ENCODE measurements at places on chromosomes 6 and 20.

DNA sequence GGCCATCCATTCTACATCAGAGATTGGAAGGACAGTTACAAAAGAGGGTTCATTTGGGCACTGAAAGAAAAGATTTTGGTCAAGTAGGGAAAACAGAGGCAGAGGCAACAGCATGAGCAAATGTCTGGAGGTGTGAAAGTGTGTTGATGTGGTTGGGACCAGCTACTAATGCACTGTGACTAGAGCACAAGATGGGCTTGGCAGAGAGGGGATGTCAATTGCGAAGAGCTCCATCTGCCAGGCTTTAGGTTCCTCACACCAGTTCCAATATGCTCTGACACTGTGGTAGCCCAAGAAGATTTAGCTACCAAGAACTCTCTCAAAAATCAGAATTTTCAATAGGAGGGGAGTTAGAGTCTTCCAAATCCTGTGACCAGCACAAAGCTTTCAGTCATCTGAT is 42.1 kb downstream of the TRAF3IP2 start:
- DNase-seq, result no peak

DNA sequence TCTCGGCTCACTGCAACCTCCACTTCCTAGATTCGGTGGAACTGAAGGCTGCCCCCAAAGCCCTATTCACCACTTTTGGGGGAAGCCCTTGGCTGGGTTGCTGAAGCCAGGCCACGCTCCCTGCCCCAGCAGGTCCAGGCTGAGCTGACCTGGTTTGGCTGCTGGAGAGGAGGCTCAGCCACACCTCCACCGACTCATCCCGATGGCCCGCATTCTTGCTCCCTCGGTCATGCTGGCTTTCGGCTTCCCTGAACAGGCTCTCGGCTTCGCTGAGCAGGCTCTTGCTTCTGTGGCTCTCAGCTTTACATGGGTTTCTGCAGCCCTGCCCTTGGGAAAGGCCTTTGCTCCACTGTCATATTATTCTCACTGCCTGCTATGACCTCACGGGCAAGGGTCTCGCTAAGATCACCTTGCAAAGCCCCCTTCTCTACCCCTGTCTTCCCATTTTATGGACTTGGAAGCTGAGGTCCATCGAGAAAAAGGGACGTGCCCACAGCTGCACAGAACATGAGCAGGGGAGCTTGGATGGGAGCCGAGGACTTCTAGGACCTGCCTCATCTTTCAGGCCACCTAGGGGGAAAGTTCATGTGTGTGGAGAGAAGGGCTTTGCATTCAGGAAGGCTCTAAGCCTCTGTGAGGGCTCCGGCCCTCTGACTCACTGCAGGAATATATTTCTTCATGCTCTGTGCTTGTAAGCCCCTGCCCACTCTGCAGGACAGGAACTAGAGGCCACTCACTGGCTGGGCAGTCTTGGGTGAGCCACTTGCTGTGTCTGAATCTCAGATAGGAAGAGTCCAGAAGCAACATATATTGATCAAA is 15.6 kb downstream of the ARHGAP40 start:
- peak; percentile 80 for DNase-seq

GRCh38 chr6:4482461-4482860 is 293.7 kb upstream of the CDYL start:
- no peak for DNase-seq

DNA sequence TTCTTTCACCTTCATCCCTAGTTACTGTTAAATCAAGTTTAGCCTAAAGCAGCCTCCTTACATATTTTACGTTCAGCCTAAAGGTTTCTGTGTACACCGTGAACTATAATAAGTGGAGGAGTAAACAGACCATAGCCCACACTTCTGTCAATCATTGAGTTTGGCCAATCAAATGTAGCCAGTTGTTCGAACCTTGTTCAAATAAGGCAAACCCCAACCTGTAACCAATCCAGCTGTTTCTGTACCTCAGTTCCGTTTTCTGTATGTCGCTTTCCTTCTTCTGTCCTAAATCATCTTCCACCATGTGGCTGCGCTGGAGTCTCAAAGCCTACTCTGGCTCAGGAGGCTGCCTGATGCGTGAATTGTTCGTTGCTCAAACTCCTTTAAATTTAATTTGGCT is 1.8 kb upstream of the FBXO30 start:
- DNase-seq, result no peak

DNA sequence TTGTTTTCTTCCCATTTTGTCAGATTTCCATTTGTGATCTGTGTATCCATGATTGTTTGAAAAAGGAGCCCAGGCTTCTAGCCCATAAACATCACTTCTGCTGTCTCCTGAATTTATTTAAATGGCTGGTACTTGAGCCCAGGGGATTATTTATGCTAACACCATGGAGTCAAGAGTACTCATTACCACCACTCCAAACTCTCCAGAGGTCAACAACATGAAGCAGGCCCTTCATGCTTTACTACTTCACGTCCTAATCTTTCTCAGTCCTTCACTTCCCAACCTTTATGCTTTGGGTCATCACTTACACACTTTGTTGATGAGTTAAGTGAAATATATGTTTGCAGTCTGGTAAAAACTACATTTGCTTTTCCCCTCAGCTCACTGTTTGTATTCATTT is 247.8 kb downstream of the BMP2 start:
- no peak for DNase-seq

- no peak for DNase-seq
These were observed 10.6 kb downstream of the TOX2 start for GRCh38 chr20:43925215-43925614.

GRCh38 chr6:75204959-75205775 is 686 bp downstream of the COL12A1 start:
- peak; percentile 53 for DNase-seq

- DNase-seq, result no peak
These were observed 1.7 kb upstream of the GMPR start for GRCh38 chr6:16236631-16237199.

DNA sequence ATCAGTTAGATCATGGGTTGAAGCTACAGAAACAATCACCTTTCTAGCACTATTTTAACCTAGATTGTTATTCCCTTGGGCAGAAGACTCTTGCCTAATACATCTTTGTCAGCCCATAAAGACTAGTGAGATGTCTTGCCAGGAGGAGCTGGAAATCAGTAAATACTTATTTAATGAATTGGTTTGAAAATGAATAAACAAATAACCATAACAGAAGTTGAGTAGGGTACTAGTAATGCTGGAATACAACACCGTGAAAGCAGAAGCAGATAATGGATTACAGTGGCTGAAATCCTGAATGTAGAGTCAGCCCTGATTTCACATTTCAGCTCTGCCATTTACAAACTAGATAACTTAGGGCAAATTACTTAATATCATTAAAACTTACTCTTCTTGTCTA is 236.1 kb downstream of the PACRG start:
- DNase-seq, result no peak

GRCh38 chr20:18650224-18650623 is 62.4 kb downstream of the DTD1 start:
- DNase-seq, result no peak

GRCh38 chr20:41540459-41540858 is 77.7 kb downstream of the CHD6 start:
- DNase-seq, result no peak

GRCh38 chr6:129516005-129516404 is 194.0 kb downstream of the ARHGAP18 start:
- DNase-seq, result no peak

DNA sequence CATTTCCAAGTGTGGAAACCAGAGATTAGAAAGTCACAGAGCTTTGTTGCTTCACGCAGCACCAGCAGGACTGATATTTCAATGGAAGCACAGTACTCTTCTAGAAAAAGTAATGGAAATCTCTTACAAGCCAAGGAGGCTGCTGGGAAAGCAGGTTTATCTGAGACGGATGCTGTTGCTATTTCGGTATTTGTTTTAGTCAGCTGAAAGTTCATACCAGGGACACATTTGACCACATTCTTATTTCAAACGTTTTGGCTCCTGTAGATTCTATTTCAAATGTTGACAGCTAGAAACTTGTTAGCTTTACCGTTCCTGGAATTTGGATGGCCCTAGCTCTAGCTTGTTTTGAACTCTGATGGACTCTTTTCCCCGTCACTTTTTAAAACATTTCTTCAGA is 3.7 kb upstream of the TMEM242 start:
- DNase-seq, result no peak

DNA sequence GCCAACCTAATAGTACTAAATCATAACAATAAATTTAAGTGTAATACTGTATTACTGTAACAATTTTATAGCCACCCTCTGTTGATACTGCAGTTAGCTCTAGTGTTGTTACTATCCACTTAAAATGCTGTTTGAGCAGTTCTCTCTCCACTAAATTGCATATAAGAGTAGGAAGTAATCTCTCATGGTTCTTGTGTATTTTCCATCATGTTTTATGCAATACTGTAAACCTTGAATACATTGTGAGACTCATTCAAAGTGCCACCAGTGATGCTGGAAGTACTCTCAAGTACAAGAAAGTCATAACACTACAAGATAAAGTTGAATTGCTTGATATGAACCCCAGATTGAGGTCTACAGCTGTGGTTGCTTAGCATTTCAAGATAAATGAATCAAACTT is 65.5 kb downstream of the WASF1 start:
- no peak for DNase-seq

GRCh38 chr20:49557449-49557848 is 10.5 kb downstream of the PTGIS start:
- DNase-seq, result no peak

GRCh38 chr20:63932606-63933160 is 23.5 kb downstream of the UCKL1 start:
- DNase-seq, result no peak

- no peak for DNase-seq
These were observed 34.4 kb downstream of the EDN3 start for GRCh38 chr20:59334651-59335300.

DNA sequence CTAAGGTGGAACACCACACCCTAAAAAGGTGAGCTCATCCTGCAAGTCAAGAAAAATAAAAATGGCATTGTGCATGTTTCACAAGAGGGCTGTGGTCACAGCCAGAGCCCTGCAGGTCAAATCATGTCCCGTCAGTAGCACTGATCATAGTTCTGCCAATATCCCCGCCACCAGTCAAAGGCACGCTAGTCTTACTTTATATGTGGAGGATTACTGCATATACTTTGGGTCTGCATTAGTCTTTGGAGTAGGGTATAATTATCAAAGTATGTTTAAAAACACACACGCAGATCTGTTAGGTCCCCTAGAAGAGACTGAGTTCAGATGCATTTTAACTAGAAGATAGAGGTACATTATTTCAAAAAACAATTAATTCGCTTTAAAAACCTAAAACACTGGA is 1.8 kb downstream of the PERP start:
- no peak for DNase-seq

DNA sequence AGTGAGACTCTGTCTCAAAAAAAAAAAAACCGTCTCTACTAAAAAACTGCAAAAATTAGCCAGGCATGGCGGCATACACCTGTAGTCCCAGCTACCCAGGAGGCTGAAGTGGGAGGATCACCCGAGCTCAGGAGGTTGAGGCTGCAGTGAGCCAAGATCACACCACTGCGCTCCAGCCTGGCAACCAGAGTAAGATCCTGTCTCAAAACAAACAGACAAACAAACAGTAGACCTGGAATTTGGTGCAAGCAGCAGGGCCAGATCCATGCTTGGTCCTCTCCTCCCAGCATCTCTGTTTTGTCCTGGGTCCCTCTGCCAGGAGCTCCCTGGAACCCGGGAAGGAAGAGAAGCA is 11.6 kb downstream of the RIPOR3 start:
- no peak for DNase-seq

DNA sequence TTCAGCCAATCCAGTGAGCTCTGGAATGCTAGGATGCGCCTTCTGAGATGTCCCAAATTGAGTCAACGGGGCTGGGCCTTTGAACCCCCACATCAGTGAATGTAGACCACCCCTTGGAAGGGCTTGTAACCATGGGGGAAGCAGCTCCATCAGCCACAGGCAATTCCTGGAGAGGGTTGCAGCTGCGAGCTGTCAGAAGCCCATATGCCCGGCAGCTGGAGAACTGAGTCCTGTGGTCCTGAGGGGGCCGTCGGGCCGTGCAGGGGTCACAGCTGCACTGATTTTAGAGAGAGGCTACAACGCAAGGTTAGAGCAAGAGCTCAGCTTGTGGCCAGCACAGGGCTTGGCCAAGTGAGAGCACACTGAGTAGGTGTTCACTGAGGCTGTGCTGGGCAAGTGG is 121.3 kb downstream of the TOX2 start:
- no peak for DNase-seq

DNA sequence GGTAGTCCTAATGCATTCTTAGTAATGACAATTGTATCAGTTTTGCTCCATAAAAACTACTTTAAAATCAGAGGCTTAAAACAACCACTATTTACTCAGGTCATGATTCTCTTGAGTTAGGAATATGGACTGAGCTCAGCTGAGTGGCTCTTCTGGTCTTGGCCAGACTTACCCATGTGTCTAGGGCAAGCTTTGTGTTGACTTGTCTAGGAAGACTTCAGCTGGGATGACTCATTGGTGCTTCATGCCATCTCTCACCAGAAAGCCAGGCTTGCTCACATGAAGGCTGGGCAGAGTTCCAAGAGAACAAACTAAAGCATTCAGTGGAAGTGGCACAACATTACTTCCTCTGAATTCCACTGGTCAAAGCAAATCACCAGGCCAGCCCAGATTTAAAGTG is 155.3 kb downstream of the DHX35 start:
- peak; percentile 50 for DNase-seq

- no peak for DNase-seq
These were observed 26.4 kb downstream of the CD40 start for GRCh38 chr20:46144432-46145025.

GRCh38 chr20:6395695-6396094 is 272.9 kb upstream of the FERMT1 start:
- DNase-seq, result no peak

DNA sequence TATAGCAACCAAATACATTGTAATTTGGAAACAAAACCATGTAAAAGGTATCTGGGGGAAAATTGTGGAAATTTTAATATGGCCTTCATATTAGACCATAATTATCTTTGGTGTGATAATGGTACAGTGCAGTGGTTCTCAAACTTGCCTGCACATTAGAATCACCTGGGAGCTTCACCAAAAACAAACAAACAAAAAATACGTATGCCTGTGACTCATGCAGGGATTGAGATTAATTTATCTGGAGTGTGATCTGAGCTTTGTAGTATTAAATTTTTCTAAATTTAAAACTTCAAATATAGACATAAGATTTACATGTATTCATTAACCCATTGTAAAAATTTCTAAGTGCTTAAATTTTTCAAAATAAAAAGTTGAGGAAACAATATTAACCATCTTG is 31.5 kb downstream of the ARHGAP18 start:
- no peak for DNase-seq

- no peak for DNase-seq
These were observed 17.0 kb upstream of the CLDN20 start for GRCh38 chr6:155246825-155247224.

- no peak for DNase-seq
These were observed 66.6 kb downstream of the CSE1L start for GRCh38 chr20:49112596-49113274.

DNA sequence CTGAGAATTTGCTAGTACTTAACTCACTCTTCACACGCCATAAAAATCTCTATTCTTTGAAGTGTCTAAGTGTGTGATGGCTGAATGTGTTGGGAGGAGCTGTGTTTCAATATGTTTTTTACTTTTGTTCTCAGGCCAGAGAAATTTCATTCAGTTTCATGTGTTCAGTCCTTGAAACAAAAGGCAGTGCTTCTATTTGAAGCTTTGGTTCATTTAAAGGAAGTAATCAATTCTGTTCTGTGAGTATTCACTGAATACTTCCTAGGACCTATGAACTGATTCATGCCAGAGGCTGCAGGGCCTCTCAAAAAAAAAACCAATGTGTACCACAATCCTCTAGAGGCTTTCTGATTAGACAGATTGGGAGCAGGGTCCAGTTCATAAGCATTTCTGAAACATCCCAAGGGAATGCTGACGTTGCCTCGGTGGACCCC is 12.4 kb upstream of the F13A1 start:
- no peak for DNase-seq

Data from 8988T (cell line).